ENCODE measurements at places on chromosomes 1 and 21.

DNA sequence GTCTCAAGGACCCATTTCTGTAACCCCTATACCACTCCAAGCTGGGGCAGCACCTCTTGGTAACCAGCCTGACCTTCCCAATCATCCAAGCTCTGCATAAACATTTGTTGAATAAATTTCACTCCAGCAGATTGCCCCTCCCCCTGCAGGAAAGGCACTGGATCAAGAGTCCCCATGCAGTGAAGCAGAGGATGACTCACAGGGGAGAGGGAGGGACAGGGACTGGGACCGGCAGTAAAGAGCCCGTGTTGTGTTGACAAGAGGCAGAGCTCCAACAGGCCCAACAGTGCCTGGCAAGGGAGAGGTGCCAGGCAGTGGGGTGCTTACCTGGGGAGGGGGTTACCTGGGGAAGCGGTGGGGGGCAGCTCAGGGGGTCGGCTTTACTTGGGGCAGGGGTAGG, 32.3 kb downstream of the SLC9A1 start:
- DNase-seq = no peak

GRCh38 chr1:85504417-85504816, 39.5 kb upstream of the DDAH1 start:
- no peak for DNase-seq

DNA sequence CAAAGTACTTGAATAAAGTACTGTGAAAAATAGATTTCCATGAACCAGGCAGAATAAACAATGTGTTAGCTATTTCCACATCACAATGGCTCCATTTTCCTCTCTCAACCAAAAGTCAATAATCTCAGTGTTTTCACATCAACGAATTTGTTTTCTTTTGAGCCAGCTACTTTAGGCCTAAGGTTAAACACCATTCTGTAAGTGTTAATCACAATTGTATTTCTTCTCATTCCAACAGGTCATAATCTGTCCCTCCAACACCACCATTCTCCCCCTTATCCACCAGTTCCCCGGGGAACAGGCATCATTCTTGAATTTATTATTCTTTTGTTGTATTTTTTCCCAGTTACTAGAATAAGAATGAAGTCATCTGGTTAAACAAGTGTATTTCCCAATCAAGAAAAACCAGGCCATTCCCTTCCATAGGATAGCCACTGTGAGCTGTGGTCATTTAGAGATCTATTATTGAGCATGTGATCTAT, 66.2 kb upstream of the PALMD start:
- DNase-seq = no peak

- DNase-seq = no peak
Measured at GRCh38 chr1:44676484-44677200, 2.1 kb downstream of the ARMH1 start.

GRCh38 chr1:84433258-84434080, 35.2 kb downstream of the DNASE2B start:
- no peak for DNase-seq

DNA sequence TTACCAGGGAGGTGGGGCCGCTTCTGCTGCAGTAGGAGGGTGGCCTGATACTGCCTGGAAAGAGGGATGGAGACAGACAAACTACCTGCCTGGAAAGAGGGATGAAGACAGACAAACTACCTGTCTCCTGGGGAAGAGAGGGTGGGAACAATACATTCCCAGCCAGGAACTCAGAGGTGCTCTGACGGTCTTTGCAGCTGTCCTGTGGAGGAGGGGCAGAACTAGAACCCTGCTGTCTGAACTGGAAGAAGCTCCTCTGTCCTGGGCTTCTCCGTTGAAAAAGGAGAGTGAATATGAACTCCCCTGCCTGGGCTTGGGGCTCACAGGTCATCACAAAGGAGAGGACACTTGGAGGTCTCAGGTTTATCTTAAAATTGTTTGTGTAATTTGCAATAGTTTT, 40.3 kb upstream of the ETV3 start:
- no peak for DNase-seq

DNA sequence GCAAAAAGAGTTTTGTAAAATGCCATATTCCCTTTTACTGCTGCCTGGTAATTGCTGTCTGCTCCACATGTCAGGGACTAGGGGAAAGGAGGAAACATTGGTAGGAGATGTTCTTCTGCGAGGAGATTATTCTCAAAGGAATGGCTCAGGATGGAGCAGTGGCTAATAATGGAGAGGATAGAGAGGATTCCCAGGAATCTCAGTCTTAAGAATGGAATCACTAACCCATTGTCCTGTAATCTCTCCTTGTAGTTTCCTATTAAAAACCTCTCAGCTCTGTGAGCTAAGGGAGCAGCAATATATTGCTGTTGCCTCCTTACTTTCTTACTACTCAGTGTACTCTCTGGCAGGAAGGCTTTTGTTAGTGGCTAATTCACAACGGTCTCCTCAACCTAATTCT, 175.4 kb downstream of the HS2ST1 start:
- DNase-seq = no peak

GRCh38 chr1:169049258-169049938, 57.1 kb upstream of the ATP1B1 start:
- DNase-seq = no peak

GRCh38 chr1:41542196-41542930, 57.9 kb upstream of the EDN2 start:
- DNase-seq = peak; percentile 15

GRCh38 chr1:227731241-227731677, 3.8 kb downstream of the JMJD4 start:
- no peak for DNase-seq

- no peak for DNase-seq
Measured at GRCh38 chr1:222787729-222788128, 27.1 kb upstream of the DISP1 start.

DNA sequence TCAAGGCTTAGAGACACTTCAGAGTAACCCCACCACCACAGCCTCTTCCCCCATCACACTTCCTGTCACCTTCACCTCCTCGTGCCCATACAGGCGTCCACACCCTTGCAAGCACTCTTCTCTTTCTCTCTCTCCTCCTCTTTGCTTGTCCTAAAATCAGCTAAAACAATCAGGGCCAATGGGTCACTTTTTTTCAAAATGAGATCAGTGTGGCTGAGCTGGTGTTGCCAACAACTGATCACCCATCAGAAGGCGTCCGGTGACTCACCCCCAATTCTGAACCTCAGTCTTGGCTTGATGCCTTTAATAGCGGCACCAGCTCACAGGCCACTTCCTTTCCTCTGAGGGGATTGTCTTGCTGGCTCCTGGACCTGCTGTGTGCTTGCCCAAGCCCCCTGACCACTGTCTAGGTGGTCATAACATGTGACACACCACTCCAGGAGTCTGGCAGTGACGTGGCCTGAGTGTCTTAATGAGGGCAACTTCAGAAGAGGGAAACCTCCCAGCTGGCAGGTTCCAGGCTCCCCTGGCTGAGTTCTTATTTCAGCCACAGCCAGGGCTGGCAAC, 1.6 kb downstream of the DRAXIN start:
- DNase-seq = no peak

- DNase-seq = no peak
Measured at GRCh38 chr1:29575277-29575676, 339.0 kb downstream of the PTPRU start.

DNA sequence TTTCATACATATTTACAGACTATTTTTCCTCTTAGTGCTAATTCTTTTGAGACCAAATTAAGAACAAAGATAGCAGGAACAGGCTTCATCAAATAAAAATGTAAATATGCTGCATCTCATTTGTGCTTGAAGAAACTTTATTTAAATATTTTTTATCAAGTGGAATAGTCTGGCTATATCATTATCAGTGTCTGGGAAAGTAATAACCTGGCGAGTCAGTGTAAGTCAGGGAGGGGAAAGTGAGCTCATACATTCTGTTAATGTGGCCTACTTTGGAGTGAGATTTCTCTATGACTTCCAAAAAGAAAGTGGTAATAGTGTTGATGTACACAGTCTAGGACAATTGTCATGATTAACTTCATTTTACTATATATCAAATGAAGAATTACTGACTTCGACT, 1045.1 kb downstream of the ADGRL2 start:
- no peak for DNase-seq

DNA sequence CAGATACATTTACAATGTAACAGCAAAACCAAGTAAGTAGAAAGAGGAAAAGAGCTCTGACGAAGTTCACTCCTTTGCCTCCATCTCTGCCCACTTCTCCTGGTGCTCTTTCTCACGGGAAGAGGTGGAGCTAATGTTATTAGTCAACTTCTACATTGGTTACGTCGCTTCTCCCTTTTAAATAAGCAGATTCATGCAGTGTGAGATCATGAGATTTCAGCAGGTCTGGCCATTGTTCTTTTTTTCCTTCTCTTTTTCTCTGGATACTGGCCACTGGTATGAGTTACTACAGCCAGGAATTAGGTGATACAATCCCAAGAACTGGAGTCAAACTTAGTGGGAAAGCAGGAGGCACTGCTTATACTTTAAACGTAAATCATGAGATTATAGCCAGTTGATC, 207.1 kb downstream of the AKT3 start:
- DNase-seq = no peak

DNA sequence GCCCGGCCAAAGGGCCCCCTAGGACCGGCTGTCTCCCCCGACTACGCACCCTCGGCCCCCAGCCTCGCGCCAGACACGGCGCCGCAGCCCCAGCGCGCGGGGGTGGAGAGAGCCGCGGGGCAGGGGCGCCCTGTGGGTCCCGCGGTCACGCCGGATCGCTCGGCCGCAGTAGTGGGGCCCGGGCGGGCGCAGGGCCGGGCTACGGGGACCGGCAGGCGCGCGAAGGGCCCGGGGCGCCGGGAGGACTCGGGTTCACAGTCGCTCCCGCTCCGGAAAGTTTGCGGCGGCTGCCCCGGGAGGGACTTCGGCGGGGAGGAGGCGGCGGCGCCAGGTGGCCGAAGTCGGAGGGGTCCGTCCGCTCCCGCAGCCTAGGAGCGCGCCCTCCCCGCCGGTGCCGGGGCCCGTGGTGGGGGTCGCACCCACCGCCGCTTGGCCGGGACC, 7.1 kb upstream of the ZNF669 start:
- DNase-seq = peak; percentile 80

DNA sequence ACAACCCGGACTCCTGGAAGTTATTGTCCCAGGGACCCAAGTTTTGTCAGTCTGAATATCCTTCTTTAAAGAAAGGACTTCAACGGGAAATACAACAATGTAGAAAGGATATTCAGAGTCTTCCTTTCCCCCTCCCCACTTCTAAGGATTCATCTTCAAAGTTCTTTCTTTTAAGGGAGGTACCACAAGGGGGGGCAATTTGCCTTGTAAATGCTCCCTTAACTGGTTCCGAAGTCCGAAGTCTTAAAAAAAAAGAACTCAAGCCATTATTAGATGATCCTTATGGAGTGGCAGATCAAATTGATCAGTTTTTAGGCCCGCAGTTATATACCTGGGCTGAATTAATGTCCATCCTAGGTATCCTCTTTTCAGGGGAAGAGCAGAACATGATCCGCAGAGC, 47.0 kb downstream of the SERINC2 start:
- no peak for DNase-seq

GRCh38 chr1:41621256-41621655, 136.8 kb upstream of the EDN2 start:
- no peak for DNase-seq

- no peak for DNase-seq
Measured at GRCh38 chr1:11944358-11944931, 9.9 kb downstream of the PLOD1 start.

GRCh38 chr1:222171005-222171404, 376.9 kb downstream of the HHIPL2 start:
- no peak for DNase-seq

DNA sequence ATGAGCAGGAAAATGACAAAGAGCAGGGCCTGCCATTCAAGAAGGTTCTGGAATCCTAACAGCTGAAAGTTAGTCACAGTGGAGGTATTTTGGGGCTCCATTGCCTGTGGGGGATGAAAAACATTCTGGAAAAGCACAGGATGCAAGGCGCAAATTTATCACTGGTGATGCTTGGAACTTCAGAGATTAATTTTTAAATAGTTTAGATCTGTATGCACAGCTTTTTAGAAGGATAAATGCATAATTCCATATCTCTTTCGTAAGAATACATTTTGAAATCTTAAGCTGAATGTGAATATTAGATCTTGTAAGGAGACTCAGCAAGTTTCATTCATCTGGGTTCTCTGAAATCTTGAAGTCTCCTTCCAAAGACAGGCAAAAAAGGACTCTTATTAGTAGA, at the start of gene OR11L1:
Gene OR11L1, minus strand, starts transcription at position 101 of the 400 bp plus-strand sequence. Its CDS starts 0 bp downstream, at position 101.
- DNase-seq = no peak

DNA sequence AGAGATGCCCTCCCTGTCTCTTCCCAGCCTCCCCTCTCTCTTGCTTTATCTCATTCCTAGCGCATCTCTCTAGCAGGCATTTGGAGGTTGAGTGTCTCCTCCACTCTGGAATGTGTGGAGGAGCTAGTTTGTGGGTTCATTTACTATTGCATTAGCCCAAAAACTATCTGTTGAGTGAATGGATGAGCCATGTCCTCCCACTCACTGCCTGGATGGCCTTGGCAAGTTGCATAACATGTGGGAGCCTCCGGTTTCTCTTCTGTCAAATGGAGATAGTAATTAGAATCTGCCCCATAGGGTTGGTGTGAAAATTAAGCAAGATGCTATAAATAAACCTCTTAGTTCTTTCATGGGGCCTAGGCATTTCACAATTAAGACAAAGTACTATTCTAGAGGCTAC, 181.8 kb downstream of the KAZN start:
- no peak for DNase-seq

GRCh38 chr1:83676106-83676505, 322.8 kb downstream of the TTLL7 start:
- DNase-seq = no peak

DNA sequence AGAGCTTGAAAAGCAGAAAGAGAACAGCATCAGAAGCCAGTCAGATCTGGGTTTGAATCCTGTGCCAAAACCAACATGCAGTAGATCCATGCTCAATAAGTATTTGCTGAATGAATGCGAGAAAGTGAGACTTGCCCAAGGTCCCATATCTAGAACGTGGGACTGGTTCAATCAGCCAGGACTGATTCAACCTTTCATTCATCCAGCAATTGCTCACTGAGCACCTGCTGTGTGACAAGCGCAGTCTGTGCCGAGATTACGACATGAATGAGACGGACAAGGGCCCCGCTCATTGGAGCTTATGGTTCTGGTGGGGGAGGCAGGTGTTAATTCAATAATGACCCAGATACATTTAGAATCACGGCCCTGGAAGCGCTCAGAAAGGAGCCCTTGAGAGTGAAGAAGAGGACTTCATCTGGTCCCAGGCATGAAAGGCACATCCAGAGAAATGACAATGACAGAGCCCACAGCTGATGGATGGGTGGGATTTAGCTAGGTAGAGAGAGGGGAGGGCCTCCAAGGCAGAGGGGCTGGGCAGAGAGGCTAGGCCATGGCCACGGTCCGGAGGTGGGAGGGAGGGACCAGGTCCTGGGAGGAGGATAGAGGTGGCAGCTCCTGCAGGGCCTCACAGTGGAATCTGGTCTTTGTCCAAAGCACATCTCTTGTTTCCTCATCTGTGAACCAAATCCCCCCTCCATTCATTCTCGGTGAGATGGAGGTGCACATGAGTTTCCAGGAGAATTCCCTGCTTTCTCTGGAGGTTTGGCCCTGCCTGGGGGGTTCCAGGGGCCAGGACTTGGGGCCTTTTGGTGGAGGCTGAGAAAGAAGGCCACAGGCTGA, 4.2 kb upstream of the FAM131C start:
- DNase-seq = no peak

Measured in aorta (tissue), 5 donors.